ENCODE measurements at places on chromosomes 12 and 14.

DNA sequence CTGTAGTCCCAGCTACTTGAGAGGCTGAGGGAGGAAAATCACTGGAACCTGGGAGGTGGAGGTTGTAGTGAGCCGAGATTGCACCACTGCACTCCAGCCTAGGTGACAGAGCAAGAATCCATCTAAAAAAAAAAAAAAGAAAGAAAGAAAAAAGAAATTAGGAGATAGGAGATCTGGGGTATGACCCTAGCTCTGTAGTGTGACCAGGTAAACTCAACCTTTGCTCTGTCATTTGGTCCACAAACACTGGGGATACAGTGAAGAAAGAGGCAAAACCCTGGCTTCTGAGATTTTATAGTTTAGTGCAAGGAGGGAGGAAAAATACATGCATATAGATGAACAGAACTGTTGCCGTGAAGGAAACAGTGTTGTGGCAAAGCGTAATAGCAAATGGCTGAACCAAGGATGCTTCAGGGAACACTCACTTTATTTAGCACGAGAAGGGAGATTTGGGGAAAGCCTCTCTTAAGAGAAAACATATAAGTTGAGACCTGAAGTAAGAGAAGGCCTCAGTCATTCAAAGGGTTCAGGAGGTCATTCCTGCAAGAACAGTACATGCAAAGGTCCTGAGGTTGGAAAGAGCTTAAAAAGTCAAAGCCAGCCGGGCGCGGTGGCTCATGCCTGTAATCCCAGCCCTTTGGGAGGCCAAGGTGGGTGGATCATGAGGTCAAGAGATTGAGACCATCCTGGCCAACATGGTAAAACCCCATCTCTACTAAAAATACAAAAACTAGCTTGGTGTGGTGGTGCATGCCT, 29.6 kb upstream of the ATXN2 start:
- DNase-seq: no peak

DNA sequence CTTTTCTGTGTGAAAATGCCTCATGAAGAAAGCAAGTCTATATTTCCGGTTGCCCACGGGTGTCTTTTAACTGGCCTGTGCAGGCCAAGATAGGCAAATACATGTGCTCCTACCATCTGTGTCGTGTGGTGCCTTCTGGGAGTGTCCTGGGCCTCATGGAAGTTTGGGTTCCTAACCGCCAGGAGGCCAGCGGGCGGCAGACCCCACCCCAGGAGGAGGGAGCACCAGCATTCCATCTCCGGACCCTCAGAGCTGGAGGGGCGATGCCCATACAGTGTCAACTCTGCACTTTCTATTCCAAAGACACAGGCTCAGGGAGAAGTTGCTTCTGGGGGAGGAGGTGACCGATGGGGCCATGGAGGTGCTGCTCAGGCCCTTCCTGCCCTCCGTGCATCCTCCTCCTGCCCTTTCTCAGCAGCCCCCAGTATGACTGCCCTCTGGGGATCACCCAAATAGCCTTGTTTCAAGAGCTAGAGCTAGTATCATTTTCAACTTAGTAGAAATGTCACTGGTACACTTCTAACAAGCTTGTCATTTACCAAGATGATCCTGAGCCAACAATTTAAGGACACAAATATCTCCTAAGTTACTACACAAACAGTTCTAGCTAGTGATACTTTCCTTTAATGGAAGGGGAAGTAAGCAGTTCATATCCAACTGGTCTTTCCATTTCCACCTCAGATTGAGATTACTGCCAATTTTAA, 17.8 kb downstream of the CCDC92 start:
- no peak for DNase-seq

DNA sequence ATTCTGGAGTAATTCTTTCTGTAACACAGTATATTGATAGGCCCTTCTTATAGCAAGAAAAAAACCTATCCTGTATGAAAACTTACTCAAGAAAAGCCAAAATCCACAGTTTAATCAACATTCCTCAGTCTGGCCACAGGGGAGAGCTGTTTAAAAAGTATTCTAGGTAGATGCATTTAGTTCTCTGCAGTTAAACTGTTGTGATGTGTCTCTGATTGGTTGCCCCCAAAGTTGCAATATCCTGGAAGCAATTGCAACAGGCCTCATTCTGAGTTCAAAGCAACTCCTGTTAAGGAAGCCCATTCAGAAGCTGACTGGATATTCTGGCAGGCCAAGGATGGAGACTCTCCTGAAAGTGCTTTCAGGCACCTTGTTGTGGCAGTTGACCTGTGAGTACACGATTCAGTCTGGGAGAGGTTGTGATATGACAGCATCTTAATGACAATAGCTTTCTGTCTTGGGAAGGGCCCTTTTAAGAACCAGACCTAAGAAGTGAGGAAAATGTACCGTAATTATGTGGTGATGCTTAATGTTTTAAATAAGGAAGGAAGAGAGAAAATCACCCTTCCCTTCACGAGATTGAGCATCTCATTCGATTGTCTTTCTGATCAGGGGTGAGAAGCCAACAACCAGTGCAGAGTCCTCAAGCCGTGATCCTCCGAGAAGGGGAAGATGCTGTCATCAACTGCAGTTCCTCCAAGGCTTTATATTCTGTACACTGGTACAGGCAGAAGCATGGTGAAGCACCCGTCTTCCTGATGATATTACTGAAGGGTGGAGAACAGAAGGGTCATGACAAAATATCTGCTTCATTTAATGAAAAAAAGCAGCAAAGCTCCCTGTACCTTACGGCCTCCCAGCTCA, 420.7 kb downstream of the DAD1 start:
- no peak for DNase-seq

DNA sequence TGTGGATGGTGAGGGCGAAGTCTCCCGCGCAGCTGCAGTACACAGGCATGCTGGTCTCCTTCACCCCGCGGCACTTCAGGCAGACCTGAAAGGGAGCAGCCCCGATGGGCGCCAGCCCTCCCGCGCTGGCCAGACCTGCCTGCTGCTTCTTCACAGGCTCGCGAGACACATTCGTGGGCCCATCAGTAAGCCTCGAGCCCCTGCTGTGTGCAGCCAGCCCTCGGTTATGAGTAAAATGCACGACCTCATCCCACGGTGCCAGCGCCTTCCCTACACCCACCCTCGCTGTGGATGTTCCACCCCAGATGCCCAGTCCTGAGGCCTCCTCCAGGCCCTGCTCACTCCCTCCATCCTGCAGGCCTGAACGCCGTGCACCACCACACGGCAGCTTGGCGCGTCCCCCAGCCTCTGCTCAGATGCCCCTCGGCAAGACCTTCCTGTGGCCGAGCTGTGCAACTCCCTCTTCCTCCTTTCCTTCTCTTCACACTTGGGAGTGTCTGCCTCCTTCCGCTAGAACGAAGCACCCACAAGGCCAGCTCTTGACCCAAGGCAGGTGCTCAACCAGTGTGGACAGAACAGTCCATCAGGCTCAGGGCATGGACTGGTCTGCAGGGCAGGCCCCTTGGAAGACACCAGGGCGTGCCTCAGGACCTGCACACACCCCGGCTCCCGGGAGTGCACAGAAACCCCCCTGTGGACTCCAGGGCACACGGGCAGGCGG, 6.5 kb downstream of the P2RX2 start:
- no peak for DNase-seq

GRCh38 chr12:119130523-119130922, 48.2 kb upstream of the HSPB8 start:
- DNase-seq: no peak

DNA sequence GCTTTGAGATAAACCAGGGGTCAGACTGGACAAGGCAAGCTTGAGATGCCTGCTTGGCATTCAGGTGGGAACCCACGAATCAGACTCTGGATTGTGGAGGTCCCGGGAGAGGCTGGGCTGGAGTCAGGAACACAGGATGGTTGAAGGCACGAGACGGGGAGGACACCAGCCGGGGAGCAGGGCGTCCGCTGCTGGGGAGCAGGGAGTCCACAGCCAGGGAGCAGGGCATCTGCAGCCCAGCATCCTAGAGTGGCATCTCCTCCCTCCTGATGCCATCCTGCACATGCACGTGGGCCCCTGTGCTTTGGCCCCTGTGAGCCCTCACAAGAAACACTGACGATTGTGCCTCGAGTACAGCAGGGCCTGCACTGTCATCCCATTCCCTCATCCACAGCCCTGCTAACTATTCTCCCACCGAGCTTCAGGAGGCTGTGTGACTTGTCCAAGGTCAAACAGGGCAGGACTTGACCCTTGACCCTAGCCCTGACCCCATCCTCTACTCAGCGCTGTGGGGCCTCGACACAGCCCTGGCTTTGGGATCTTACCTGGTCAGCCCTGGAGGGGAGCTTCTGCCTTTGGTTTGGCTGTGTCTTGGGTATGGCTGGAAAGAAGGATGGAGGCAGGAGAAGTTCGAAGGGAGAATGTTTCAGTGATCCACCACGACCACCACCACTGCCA, 45.1 kb downstream of the CFAP251 start:
- DNase-seq: no peak

DNA sequence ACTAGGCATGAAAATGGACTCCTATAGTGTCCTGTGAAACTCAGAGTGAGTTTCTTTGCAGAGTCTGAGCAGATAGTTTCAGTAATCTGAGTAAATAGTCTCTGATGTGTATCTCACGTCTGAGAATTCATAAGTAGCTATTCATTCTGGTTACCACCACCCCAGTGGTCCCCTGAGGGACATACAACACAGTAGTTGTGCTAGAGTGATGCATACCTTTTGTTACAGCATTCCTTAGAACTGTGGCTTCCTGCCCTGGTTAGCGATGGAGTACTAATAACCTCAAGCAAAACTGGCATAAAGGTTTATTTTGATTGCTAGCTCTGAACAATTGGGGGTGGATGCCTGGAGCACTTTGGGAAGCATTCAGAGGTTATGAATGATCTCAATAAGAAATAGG, 114.7 kb downstream of the DAAM1 start:
- DNase-seq: no peak

DNA sequence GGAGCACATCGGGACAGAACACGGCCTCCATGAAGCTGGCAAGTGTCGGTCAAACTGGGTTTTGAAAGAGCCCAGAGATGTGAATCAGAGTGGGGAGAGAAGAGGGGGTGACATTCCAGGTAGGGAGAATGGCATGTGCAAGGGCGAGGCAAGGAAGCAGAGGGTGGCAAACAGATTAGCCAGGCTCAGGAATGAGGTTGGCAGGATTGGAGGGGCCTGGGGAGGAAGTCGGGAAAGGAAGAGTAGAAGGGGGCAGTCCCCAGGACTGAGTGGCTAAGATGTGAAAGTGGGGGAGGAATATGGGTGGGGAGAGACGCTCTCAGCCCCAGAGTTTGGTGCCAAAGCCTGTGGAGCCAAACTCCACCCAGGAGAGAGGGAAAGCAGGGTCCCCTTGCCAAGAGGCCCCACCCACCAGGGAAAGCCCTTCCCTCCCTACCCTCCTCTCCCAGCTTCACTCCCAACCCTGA, 5.5 kb upstream of the HDAC7 start:
- DNase-seq: no peak

DNA sequence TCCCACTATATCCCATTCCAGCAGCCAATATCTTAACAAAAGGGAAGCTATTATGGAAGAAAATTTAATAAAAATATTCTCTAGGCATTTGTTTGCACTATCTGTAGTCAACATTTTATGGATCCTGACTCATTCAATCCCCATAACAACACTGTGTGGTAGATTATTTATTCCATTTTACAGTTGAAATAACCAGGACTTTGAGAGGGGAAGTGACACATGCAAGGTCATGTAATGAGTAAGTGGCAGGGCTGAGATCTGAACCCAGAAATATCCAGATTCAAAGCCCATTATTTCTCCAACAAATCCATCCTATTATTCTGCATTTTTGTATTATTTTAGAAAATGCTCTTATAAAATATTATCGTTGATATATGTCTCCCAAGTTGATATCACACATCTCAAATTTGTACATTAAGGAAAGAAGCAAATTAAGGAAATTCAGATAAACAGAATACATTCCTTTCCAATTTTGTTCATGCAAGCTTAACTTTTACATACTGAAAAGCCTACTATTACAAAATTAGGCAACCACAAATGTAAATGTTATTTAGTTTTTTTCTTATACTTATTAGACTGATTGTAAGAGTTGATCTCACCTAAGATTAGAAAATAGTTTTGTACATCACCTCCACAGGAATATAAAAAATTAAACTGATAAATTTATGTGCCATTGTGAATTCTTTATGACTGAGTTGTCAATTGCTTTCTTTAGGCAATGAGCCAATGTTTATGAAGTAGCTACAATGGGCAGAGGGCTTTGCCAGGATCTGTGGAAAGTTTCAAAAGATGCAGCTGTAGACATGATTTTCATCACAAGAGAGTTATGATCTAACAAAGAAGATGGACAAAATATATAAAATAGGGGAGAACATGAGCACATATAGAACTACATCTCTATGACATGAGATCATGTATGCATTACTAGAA, 55.1 kb upstream of the E2F7 start:
- DNase-seq: no peak

GRCh38 chr12:95416111-95416636, 57.8 kb upstream of the METAP2 start:
- no peak for DNase-seq

DNA sequence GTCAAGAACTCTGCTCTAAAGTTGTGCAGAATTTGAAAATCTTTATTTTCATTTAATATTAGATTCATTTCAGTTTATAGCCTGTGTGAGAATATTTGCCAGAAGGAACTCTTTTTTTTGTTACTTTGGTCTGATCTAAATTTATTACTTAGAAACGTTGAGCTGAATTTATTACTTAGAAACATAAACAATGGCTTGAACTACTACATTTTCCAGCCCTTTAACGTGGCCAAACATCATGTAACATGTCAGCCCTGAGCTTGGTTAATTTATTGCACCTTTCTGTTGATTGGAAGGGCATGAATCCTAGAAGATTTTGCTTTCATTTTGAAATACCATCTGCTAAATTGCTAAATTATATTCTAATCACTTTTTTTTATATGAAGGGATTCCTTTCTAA, 241.4 kb downstream of the TMEM117 start:
- no peak for DNase-seq

DNA sequence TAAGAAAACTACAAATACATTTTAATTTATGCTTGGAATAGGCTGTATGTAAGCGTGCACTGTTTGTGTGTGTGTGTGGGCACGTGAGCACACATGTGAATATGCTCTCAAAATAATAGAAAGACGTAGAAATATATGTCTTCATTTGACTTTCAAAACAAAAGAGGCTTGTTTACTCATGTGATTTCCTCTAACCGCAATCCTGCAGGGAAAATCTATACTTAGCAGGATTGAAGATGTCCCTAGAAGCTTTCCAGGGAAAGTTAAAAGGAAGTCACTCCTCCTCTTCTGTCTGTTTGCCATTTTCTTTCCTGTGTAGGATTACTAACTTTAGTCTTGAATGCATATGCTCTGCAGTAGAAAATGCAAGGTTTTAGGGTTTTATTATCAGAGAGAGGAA, 404.7 kb downstream of the MDGA2 start:
- no peak for DNase-seq

- DNase-seq: no peak
Measured at GRCh38 chr12:50241178-50241577, 42.1 kb downstream of the LIMA1 start.

GRCh38 chr12:8501720-8502119, 11.6 kb upstream of the CLEC4D start:
- no peak for DNase-seq

DNA sequence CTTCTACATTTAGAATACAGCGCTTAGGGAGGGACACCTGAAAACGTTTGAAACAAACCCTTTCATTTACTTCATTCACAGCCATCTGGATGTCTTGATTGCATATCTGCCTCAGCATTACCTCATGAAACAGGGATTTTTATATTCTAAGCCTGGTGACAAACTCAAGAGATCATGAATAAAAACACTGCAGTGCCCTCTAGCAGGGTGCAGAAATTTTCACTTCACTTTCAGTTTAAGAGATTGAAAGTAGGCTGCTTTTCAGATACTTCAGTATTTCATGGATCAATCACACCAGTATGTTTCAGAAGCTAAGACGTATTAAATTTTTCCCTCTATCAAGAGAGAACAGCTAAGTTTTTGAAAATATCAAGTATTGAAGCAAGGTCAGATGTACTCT, 467.8 kb downstream of the MDGA2 start:
- no peak for DNase-seq

GRCh38 chr14:104593241-104593701, 11.3 kb downstream of the TMEM179 start:
- no peak for DNase-seq

Measured in stimulated activated CD8-positive, alpha-beta memory T cell treated with anti-CD3 and anti-CD28 coated beads, Interleukin-4, amount 100 ng/mL, for 1 hour (primary cell).